EL (cell line): ENCODE measurements at places on chromosomes 12 and 14.

GRCh38 chr12:130083734-130084133 lies 78.5 kb upstream of the FZD10 start:
- DNase-seq, result no peak

- DNase-seq, result peak; percentile 68
Observed at GRCh38 chr14:60723116-60723906, 840 bp downstream of the SIX4 start.

DNA sequence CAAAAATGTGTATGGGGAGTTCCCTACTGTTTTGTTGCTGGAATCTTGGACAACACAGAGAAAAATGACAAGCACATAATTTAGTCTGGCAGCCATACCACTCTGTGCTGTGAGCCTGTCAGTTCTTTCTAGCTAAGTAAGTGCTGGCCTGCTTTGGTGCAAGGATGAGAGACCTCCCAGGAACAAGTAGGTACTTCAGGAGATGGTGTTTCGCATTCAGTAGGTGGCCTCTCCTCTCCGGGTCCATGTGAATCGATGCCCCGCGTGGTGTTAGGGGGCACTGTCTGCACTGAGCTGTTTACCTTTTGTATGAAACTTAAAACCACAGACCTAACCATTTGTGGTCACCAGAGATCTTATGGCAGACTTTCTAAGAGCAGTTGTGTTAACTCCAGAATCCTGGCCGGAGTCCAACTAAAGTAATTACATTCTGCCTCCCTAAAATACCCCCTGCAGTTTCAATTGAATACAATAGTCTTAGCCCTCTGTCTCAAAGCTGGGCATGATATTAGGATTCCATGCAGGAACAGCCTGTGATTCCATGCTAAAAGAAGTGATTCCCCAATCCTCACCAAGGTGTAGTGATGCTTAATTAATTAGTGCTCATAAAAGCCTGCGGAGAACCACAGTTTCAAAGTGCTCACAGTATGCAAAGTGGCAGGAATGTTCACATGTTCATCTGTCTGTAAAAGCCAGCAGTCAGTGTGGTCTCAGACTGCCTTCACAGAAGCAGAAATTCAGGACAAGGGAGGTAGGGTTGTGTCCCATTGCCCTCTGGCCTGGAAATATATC lies 64.2 kb downstream of the LLPH start:
- peak; percentile 75 for DNase-seq

- peak; percentile 67 for DNase-seq
Observed at GRCh38 chr14:103260629-103261124, 73.4 kb upstream of the EIF5 start.

GRCh38 chr14:45212231-45212630 lies 40.8 kb downstream of the MIS18BP1 start:
- no peak for DNase-seq

DNA sequence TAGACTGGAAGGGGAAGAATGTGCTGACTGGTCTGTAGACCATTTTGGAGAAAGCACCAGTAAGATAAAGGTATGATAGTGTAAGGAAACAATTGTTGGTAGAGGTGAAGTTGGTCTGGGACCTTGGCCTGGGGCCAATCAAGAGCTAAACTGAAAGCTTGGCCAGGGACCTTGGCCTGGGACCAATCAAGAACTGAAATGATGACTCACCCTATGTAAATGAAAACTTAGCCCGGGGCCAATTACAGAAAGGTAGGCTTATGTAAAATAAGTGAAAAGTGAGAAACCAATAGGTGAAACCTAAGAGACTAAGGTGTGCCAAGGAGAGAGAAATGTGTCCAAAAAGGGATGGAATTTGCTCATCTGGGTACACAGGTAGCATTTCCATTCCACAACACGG lies 776.0 kb downstream of the C12orf50 start:
- no peak for DNase-seq

DNA sequence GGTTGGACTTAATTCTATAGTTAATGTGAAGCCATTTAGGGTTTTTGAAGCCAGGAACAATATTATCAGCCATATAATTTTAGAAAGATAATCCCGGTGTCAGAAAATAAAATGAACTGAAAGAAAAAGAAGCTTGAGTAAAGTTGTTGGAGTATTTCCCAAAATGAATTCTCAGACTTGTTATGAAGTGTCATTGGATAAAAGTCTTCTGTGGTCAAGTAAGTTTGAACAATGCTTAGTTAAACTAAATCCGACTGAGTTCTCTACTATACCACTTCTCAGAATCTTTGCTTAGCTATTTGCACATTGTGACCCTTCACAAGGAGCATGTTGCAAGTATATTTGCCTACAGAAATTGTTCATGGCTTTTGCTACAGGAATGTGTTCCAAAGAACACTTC lies 17.5 kb upstream of the FLRT2 start:
- no peak for DNase-seq

DNA sequence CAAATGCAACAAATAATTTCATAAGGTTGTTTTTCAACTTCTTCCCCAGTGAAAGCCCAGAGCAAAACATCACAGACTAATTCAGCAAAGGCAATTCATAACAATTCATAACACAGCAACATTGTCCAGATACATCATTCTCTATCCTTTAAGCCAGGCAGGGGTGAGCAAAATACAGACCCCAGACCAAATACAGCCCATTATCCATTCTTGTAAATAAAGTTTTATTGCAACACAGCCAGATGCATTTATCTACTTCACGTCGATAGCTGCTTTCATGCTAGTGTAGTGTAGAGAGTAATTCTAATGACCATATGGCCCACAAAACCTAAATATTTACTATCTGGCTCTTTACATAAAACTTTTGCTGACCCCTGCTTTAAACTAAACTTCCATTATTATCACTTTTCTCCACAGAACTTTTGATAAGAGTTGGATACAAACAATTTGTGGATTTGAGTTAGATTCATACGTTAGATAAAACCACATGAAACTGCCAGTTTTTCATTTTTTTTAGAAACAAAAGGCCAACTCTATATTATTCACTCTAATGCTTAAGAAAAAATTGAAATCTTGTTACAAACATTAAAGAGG lies 174.4 kb downstream of the DUSP6 start:
- no peak for DNase-seq

GRCh38 chr12:98873776-98874175 lies 228.7 kb downstream of the APAF1 start:
- no peak for DNase-seq

DNA sequence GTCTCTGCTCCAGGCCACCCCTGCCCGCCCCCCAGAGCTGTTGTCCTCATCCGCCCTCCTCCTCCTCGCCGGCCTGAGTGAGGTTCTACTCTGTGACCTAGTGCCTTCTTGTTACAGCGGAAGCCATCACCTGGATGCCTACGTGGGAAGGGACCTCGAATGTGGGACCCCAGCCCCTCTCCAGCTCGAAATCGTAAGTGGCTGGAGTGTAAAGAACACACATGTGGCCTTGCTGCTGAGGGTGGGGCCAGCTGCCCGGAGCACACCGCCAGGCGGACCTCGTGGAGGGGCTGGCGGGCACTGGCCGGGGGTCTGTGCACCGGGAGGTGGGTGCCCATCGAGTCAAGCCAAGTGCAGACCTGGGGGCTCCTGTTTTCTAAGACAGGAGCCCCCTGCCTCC lies 19.4 kb downstream of the MEG3 start:
- DNase-seq, result no peak

DNA sequence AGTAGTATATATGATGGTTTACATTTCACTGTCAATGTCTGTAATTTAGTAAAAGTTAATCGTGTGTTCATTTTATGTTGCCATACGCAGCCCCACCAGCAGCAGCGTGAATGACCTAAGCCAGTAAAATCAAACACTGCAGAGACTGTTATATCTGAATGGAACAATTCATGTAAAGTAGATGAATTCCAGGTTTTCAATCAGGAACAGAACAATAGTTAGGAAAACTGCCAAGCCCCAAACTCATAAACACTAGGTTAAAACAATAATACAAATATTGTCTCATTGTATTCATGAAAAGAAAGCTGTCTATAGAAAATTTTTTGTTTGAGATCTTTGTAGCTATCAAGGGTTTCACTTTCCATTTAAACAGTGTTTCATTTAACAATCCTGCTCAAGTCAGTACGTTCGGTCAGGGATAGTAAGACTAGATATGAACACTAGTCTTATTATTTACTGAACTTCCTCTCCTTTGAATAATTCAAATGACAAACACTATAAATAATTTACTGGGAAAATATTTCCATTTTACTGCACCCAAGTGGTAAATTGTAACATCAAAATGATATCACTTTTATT lies 256.8 kb upstream of the FLRT2 start:
- DNase-seq, result no peak

DNA sequence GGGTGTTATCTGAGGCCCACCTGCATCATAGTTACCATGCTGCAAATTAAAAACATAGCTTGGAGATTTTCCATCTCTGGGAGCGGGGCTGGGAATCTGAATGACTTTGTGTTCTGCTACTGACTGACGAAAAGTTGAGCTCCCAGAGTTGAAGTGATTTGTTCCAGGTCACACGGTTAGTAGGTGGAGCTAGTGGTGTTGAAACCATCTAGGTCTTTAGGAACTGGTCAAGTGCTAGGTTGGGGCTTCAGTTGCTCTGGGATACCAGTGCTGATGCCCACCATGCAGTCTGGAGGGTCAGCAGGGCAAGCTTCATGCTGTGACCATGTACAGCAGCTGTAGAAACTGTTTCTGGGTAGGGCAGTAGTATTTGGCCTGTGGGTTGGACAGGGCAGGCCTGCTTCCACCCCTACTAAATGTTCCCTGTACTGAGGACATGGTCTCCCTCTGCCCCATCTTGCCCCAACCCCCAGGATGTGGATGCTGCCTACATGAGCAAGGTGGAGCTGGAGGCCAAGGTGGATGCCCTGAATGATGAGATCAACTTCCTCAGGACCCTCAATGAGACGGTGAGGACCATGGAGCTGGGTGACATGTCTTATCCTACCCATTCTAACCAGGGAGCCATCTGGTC lies 5.3 kb downstream of the KRT7 start:
- no peak for DNase-seq
